ENCODE measurements at places on chromosomes 5 and 9.

DNA sequence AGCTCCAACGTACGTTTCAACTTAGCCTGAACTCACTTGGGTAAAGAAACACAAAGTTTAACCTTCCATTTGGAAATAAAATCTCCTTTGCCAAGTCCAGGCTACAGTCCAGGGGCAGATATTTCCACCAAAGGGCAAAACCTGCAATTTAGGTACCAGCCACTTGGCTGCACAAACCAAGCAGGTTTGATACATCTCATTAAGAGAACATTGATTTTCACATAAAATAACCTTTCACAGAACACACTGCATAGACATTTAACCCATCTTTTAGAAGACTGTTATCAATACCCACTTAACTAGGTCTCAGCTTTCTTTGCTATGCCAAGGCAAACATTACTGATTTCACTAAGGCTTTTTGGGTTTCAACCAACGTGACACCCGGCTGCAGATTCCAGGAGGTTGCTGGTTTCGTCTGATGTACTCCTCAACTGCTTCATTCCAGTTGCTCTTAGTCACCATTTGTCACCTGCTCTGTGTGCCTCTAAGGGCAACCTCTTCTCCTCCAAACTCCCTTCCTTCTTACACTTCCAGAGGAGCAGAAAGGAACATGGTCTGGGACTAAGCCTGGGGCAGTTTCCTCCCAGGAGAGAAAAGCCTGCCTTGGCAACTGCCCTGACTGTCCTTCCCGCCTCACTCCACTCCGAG, 67.1 kb downstream of the EPB41L4B start:
- no peak for DNase-seq

DNA sequence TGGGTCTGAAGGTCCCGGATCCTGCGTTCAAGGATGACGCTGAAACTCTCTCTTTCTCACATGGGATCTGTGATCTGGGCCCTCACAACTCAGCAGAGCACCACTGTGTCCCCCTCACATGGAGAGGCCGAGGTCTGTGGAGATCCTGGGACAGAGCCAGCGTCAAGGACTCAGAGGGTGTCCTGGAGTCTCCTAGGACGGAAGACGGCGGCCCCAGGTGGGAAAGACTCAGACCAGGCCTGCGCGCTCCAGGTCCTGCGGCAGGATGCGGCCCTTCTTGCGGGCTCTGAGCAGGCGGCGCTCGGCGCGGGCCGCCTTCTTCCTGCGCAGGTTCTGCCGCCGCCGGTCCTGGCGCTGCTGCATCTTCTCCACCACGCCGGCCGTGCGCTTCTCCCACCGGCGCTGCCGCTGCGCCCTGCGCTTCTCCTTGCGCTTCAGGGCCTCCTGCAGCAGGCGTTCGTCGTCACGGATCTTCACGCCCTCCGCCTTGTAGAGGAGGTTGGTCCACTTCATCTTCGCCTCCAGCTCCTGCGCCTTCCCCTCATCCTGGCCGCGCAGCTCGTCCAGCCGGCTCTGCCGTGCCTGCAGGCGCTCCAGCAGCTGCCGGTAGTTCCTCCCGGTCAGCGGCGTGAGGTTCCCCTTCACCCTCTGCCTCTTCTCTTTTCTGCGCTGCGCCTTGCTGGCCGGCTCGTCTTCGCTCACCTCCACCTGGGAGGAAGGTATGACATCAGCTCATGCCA, 4.2 kb downstream of the SURF6 start:
- no peak for DNase-seq

GRCh38 chr9:5832071-5832537, 813 bp downstream of the ERMP1 start:
- no peak for DNase-seq

DNA sequence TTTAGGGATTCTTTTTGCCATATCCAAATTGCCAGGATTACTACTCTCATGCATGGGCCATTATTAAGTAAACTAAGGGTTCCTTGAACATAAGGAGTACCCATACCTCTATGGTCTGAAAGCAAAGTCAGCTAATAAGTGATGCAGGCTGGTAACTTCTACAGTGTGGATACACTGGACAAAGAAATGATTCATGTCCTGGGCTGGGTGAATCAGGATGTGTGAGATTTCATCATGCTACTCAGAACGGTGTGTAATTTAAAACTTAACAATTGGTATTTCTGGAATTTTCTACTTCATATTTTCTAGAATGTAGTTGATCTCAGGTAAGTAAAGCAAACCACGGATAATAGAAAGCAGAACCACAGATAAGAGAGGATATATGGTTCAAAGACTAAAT, 428.8 kb downstream of the CHSY3 start:
- no peak for DNase-seq

GRCh38 chr5:180330810-180331646, 22.1 kb downstream of the GFPT2 start:
- no peak for DNase-seq

DNA sequence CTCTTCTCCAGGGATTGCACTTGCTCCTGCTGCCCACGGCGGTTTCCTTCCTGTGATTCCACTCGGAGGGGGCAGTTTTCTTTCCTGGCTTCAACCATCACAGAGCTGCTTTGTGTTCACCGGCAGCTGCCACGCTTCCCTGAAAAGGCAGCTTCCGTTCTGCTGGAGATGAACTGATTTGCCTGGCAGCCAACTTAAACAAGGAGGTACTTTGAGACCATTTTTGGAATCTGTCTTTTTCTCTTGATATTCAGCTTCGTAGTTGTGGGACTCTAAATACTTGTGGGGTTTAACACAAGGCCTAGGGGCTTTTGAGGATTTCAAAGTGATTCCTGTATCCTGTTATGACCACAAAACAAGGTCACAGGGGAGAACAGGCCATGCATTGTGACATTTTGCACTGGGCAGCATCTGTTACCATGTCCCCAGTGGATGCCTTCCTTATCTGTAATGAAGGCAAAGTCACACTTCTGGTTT, 192.0 kb downstream of the MTRR start:
- DNase-seq, result no peak

GRCh38 chr5:152673601-152674000, 268.5 kb upstream of the NMUR2 start:
- no peak for DNase-seq

- no peak for DNase-seq
Observed at GRCh38 chr5:88660264-88660946, 222.6 kb downstream of the MEF2C start.

DNA sequence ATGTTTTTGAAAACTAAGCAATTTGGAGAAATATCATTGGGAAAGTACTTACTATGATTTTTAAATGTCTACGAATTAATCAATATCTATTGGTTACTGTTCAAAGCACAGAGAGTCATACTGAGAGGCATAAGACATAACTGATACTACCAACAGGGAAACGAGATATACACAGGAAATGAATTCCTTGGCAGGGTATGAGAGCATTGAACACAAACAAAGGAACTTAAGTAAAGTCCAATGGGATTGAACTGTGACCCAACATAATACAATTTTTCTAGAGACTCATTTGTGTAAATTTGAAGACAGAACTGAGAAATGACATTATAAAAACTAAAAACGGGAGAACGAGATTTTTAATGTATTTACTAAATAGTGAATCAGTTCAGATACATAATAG, 1.3 kb upstream of the ITGA1 start:
- DNase-seq, result no peak

DNA sequence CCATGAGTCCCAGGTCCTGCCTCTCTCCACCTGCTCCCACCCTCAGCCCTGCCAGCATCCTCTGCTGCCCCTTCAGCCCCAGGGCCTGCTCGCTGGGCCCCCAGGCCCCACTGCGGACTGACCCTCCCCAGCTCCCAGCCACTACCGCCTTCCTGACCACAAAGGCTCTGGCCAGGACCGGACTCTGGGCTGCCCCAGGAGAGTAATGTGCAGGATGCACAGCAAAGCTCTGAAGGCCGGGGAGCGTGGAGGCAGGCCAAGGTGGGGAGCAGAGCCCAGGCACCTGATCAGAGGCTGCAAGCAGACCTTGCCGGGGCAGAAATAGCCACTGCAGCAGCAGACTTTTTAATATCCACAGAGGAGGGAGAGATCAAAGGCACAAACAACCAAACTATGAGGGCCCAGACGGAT, 27.9 kb downstream of the IPPK start:
- no peak for DNase-seq

DNA sequence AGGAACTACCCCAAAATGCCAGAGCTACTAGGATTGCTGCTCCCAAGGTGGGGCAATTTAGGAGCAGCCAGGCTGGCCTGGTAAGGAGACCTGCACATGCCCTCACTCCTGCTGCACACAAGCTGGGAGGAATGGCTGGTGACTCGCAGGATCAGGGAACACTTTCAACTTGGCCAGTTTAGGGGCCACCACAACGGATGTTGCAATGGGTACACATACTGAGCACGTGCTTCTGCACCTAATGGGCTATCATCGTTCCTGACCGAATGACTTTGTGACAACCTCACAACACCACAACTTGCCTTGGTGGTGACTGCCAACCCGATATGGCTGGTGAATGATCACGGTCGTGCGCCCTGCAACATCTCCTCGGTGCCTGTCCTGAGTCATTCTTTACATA, 172.0 kb downstream of the ROR2 start:
- no peak for DNase-seq

- DNase-seq, result no peak
Observed at GRCh38 chr5:172723508-172723907, 47.5 kb downstream of the DUSP1 start.

- no peak for DNase-seq
Observed at GRCh38 chr5:151872701-151873100, 52.0 kb downstream of the GLRA1 start.

- no peak for DNase-seq
Observed at GRCh38 chr5:14630671-14631070, 33.8 kb upstream of the OTULIN start.

- DNase-seq, result no peak
Observed at GRCh38 chr5:35129921-35130485, 82.3 kb upstream of the AGXT2 start.

DNA sequence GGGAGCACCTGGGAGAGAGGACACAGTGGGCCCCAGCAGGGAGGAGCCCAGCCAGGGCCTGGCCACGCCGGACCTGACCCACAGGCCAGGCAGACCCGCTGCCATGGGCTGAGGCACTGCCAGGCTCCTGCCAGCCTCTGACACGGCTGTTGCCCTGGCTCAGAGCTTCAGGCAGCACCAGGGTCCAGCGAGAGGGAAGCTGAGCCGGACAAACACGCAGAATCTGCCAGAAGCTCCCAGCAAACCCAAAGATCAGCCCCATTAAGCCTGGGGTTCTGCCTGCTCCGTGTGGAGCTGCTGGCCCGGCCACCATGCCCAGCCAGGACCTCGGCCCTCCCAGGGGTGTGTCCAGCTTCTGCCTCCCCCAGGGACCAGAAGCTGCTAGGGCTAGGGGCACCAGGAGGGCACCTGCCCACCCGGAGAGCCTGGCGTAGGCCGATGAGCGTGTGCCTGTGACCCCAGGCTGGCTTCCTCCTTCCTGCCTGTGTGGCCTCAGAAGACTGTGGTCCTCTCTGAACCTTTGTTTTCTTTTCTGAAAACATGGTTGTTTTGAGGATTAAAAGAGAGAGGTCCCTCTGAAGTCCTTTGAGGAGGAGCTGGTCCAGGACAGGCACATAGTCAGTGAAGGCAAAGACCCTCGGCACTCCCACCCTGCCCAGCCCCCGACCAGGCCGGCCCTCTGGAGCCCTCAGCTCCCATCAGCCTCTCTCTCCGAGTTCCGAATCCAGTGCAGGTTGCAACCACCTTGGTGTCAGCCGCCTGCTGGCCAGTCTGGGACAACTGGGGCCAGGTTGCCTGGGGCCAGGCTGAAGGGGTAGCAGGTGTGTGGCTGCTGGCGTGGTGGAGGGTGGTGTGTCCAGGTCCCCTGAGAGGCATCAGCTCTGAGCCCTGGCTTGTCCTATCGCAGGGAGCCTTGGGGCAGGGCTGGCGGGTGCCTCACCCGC, 39.6 kb downstream of the KCNT1 start:
- DNase-seq, result no peak

GRCh38 chr5:177070536-177071191, 16.1 kb upstream of the FGFR4 start:
- DNase-seq, result no peak

- no peak for DNase-seq
Observed at GRCh38 chr5:95178046-95178651, 106.7 kb downstream of the MCTP1 start.

GRCh38 chr9:92644278-92644677, 25.7 kb downstream of the IPPK start:
- DNase-seq, result no peak

GRCh38 chr5:82862711-82863110, 214.5 kb downstream of the TMEM167A start:
- no peak for DNase-seq

DNA sequence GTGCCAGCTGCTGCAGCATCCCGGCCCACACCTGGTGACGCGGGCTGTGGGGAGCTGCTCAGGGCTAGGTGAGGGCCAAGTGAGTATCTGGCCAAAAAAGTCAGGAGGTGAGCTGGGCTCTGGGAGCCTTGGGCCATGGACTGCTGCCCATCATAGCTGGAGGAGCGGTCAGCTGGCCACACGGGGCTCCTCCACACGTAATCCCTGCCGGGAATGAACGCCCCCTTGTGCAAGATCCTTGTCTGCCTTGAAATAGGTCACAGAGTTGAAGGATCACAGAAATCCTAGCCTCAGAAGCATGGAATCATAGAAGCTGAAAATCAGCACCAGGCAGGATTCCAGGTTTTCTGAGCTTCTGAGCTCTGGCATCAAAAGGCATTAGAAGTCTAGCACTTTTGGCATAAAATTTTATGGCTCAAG, 16.8 kb upstream of the COL27A1 start:
- DNase-seq, result no peak

DNA sequence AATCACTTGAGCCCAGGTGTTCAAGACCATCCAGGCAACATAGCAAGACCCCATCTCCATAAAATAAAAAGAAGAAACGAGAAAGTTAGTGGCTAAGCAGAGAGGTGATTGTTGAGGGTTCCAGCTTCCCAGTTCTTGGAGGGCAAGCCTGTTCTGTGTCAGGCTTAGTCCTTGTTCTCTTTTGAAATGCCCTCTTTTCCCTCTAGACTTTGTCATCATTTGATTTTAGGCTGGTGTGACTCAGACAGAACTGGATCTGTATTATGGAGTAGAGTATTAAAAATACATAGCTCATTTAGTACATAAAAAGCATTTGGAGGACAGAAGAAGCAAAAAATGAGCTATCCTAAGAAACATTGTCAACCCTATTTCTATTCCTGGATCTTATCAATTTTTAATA, 159.4 kb downstream of the CD180 start:
- DNase-seq, result no peak

DNA sequence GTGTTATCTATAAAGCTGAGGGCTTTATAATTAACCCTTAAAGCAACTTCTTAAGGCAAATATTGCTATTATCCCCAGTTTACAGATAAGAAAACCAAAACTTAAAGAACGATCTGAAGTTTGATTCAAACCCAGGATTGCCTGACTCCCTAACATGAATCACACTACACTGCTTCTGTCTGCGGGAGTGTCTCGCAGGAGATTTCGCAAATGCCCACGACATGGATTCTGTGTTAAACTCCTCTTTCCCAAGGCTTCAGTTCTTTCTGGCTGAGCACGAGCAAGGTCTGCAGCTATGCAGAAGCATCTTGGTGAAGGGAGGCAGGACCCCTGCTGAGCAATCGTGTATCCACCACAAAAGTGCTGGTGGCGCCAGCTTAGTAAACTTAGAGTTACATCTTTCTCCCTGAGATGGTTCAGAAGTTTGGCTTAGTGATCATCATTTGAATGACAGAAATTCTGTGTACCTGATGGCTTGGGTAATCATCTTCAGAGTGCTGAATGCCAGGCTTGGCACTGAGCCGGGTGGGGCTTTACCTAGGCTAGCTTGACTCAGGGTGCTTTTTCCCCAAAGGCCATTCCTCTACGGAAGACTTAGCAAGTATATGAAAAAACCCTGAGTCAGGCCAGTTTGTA, 81.4 kb upstream of the PIK3R1 start:
- DNase-seq, result no peak

Data from stimulated activated CD8-positive, alpha-beta memory T cell treated with anti-CD3 and anti-CD28 coated beads, Interleukin-15, amount 100 ng/mL, for 24 hours (primary cell).